ENCODE measurements at places on chromosomes 6 and 20.
A peak's percentile ranks its signal among the peaks of the same experiment; 100 is the strongest.

GRCh38 chr6:121435444-121436069 lies at the start of gene GJA1:
Gene GJA1, plus strand, starts transcription at chr6:121435646. Its CDS starts 11,202 bp downstream, at chr6:121446848.
- no peak for DNase-seq

DNA sequence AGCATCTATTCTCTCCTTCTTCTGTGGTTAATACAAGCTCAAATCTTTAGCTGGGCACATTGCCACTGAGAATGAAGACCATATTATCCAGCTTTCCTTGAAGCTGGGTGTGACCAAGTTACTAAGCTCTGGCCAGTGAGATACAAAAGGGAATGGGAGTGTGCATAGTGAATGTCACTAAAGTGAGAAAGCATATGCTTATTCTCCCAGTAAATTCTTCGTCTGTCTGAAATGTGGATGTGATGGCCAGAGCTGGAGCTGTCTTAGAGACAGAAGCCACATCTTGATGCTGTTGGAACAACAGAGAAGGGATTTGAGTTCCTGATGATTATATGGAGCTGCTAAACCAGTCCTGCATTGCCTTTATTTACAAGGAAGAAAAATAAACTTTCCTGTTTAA lies 60.1 kb downstream of the SESN1 start:
- DNase-seq, result no peak

GRCh38 chr6:104653781-104654180 lies 205.9 kb downstream of the HACE1 start:
- no peak for DNase-seq

DNA sequence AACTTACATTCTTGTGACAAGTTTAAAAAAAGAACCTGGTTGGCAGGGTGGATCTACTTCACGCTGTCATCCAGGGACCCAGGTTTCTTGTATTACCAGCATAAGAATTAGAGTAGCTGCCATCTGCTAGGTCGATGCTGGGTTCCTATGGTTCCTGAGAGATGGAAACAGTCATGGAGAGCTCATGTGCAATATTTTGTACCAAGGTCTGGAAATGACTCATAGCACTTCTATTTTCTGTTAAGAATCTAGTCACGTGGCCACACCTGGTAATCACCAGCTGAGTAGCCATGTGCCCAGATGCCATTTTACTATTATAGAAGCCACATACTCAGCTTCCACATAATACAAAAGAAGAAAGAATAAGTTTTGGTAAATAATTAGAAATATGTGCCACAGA lies 171.3 kb downstream of the CD83 start:
- no peak for DNase-seq

GRCh38 chr6:49980898-49981297 lies 11.5 kb upstream of the DEFB113 start:
- DNase-seq, result no peak

DNA sequence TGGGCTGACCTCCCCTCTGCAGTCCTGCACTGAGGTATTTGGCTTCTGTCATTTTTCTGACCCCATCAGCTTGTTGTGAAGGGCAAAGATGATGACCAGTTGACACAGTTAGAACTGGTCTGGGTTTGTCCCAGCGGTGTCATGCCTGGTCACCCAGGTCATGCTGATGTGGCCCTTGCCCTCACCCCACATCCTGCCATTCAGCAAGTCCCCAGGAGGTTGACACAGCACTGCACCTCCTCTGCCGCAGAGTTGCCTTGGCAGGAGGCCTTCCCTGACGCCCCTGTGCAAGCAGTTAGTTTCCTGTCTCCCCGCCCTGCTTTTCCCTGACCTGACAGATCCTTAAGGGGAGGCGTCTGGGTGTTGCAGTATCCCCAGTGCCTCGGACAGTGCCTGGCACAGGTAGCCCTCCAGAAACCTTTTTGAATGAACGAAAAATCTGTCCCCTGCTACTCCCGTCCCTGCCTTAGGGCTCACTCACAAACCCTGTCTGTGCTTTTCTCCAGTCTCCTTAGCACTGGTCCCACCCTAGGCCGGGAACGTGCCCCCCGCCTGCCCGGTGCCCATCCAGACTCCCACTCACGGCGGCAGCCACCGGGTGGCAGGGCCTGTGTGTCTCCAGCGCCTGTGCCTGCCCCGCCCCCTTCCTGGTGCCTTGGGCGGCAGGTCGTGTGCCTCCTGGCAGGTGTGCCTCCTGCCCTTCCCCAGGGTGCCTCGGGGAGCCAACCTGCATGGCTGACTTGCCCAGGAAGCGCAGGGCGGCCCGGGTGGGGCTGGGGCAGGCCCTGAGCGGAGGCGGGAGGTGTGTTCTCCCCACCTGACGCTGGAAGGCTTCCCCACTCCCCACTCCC lies 146.3 kb upstream of the RNF24 start:
- DNase-seq, result peak; percentile 47

DNA sequence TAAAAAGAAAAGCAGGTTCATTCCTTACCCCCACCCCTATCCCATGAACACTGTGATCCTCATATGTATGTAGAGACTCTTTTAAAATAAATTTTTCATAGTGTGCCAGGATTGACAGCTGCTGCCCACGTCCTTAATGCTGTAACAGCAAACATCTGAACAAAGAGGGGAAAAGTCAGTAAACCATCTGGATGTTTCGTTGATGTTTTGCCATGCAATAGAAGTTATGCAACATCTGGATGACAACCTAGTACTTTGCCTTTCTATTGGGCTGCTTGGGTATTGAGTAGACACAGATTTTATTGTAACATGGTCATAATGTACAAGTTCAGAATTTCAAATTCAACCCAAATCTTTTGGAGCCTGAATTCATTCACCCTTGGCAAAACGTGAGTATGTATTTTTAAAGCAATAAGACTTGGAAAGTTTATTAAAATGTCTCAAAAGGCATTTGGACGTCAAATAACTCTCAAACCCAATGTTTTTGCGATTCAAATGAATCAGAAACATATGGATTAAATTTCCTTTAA lies 500.3 kb downstream of the DHX35 start:
- no peak for DNase-seq

All from activated naive CD8-positive, alpha-beta T cell treated with anti-CD3 and anti-CD28 coated beads, Interleukin-2, amount 10 ng/mL, durations not matched to agents 7 days and 5 days (primary cell).